ENCODE measurements at places on chromosomes 16 and 17.

- DNase-seq = no peak
Measured at GRCh38 chr17:19346351-19347255, 15.9 kb downstream of the B9D1 start.

DNA sequence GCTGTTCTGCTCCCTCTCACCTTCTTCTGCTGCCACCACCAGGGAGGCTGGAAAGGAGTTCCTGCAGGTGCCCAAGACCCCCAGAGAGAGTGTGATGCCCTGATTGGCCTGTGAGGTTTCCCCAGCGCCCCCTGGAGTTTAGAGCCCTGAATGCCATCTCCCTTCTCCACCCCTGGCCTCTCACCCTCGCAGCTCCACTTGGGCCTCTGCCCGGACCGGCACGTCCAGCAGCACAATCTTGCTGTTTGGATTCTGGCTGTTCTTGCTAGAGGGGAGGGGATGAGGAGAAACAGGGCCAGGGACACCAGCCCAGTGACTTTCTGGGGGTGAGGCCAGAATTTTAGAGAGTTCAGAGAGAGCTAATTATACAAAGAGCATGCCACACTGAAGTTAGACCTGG lies 12.5 kb upstream of the FAM171A2 start:
- no peak for DNase-seq

DNA sequence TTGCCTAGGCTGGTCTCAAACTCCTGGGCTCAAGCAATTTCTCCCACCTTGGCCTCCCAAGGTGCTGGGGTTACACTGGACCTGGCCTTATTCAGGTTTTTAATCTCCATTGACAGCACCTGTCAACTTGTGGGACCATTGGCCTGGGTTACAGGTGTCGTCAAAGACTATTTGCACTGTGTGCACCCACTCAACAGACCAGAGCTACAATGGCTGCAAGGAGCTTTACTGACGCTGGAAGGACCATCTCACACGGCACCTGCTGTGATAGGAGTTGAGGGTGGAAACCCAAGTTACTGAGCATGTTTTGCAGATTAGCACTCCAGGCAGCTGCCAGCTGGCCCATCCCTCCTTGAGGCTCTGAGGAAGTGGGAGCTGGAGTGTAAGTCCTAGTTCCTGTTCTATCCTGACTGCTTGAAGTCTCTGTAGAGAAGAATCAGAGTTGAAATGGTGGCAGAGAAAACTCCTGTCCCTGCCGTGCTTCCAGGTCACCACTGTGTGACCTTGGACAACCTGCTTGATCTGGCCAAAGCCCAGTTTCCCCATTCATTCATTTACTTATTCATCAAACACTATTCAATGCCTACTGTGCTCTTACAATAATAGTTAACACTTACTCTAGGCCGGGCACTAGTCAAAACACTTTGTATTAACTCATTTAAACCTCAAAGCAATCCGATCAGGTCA lies 42.4 kb upstream of the LONP2 start:
- DNase-seq = no peak

DNA sequence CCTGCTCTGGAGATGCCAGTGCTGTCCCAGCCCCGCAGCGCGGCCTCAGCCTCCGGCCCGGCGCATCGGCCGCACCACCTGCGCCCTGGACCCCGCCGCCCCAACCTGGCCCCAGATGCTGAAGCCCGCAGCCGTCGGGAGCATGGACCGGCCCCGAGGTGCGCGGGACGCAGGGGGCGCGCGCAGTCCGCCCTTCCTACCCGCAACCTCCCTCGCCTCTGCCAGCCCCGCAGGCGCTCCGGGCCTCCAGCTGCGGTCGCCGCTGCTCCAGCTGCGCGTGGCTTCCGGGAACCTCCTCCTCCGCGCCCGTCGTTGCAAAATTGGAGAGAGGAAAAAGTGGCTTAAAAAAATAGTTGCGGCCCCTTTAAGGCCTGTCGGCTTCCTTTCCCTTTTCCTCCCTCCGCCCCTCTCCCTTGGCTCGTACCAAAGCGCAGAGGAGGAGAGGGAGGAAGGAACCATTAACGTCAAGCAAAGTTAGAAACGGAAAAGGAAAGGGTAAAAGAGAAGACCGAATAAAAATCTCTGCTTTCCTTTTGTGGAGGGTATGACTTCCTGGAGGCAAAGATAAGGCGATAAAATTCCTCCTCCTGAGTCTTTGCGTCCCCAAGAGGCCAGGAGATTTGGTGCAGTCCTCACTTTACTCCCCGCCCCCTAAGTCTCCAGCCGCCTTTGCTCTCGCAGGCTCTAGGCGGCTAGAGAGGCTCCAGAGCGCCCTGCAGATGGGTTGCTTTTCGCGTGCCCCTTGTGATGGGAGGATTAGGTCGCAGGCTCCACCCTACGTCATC lies at the start of gene CDIPT:
TSS of gene CDIPT (minus strand) at position 343 of the 785 bp plus-strand sequence. CDS start 369 bp downstream, outside the sequence.
- peak; percentile 95 for DNase-seq

GRCh38 chr16:55406651-55407050 lies 72.3 kb upstream of the MMP2 start:
- DNase-seq = no peak

- DNase-seq = no peak
Measured at GRCh38 chr17:62562656-62563055, 64.8 kb upstream of the MRC2 start.

Data from foreskin melanocyte (primary cell).